Activated naive CD4-positive, alpha-beta T cell (primary cell): ENCODE measurements at places on chromosomes 6 and 20.
A peak's percentile ranks its signal among the peaks of the same experiment; 100 is the strongest.

DNA sequence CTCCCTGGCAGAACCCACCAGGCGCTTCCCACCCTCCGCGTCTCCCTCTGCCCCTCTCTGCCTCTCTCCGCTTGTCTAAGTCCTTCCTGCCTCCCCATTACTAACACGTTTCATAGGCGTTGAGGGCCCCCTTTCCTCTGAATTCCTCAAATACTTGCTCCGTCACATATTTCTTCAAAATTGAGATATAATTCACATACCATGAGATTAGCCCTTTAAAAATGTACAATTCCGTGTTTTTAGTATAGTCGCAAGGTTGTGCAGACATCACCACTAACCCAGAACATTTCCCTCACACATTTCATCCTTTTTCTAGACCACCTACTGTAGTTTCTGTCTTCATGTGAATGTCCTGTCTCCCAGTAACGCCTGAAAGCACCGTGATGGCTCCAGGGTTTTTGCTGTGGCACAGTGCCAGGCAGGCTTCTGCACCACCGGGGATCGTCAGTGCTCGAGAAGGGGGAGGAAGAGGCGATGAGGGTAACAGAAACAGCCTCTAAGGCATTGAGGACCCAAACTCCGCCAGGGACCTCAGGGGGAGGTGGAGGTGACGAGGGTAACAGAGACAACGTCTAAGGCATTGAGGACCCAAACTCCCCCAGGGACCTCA lies 141.9 kb upstream of the SNX9 start:
- DNase-seq = no peak

DNA sequence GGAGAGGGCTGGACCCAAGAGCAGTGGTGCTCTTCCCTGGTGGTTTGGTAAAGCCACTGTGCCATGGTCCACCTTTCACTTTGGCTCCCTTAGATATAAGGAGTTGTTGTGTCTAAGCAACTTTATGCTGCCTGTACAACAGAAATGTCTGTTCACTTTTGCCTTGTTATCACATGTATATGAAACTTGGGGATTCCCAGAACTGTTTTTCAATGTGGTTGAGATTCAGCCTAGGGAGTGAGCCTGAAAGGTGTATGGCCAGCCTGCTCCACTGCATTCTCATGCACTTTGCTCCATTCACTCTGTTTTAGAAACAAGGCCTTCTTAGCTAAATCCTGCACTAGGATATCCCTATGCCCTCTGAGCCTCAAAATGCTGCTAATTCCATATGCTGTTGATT lies 234.5 kb upstream of the THEMIS start:
- DNase-seq = no peak

- DNase-seq = no peak
These were observed 16.6 kb downstream of the ZHX3 start for GRCh38 chr20:41300886-41301285.

GRCh38 chr6:39850736-39851297 lies 58.6 kb downstream of the DAAM2 start:
- no peak for DNase-seq

DNA sequence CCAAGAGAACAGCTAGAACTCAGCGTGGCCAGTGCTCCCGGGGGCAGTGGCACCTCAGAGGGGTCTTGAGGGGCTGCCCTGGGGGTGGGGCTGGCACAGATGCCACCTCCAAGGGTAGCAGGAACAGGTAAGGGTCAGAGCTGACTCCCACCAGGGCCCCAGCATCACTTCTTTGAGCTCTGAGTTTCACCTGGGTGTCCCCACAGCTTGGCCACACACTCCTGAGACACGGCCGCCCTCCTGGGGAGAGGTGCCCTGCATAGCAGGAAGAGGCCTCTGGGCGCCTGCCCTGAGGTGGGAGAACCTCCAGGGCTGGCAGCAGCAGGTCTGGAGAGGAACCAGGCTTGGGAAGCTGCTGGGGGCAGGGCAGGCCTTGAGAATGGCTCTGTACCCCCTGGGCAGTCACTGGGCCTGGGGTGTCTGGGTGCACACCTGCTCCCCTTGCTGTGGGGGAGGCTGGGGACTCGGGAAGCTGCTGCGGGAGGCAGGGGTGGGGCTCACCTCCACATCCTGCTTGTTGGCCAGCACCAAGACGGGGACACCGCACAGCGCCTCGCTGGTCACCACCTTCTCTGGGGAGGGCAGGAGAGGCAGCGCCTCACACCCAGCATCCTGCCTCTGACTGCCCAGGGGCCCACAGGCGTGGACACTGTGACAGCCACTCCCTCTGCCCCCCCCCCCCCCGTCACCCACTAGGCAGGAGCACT lies 5.0 kb downstream of the TNFRSF6B start:
- no peak for DNase-seq

DNA sequence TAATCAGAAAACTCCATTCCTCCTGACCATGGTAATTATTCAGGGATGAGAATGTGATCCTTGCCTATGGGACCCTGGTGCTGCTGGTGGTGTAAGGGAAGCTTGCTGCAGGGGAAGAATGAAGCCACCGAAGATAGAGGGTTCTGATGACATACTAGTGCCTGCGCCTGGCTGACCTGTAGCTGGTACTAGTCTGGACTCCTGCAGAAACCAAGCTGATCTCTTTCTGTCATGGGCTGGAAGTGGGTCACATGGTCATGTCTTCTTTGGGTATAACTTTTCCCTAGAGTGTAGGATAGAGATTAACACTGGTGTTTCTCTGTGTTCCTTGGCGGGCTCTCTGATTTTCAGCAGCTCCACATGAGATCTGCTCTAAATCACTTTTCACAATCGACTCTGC lies 8.6 kb upstream of the SLC4A11 start:
- no peak for DNase-seq

DNA sequence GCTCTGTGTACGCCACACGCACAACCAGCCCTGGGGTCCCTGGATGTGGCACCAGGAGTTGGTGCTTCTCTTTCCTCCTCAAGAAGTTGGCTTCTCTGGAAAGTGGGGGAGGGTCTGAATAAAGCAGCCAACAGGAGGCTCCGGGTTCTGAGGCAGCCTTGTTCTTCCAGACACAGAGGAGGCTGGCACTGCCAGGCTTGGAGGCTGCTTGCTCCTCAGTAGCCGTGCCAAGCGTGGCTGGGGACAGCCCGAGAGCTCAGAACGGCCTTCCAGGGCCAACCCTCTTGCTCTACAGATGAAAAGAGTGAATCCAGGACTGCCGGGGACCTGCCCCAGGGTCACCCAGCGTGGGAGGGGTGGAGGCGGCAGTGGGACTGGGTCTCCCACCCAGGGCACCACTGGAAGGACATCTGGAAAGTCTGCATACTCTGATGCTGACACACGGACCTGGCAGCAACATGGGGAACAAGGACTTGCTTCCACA lies 70.4 kb downstream of the SLC22A23 start:
- DNase-seq = no peak

- DNase-seq = no peak
These were observed 39.1 kb upstream of the TBC1D22B start for GRCh38 chr6:37218511-37218910.

GRCh38 chr6:94597487-94597886 lies 979.8 kb upstream of the MANEA start:
- no peak for DNase-seq

GRCh38 chr20:13305284-13305683 lies 84.2 kb downstream of the ISM1 start:
- no peak for DNase-seq

- DNase-seq = no peak
These were observed 76.7 kb downstream of the CEP162 start for GRCh38 chr6:84150705-84151104.

- DNase-seq = no peak
These were observed 49.3 kb downstream of the PRR18 start for GRCh38 chr6:166258854-166259276.

- DNase-seq = no peak
These were observed 117.5 kb downstream of the DLL1 start for GRCh38 chr6:170173335-170173881.

GRCh38 chr6:123456836-123457235 lies 179.9 kb downstream of the TRDN start:
- DNase-seq = no peak

DNA sequence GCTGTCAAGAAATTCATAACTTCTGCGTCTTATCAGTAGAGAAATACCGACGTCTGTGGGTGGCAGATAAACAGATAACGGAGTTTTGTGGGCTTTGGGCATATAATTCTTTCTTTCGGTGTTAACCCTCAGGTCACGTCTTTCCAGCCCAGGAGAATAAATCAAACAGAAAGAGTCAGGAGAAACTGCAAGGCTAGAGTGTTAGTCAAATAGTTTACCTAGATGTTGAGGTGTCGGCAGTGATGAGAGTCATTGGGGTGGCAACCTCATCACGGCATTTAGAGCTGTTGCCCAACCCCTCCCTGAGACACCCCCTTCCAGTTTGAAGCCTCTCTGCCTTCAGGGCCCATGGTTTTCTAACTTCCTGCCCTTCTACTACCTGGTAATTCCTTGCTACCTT lies 49.5 kb downstream of the ADTRP start:
- DNase-seq = peak; percentile 14

DNA sequence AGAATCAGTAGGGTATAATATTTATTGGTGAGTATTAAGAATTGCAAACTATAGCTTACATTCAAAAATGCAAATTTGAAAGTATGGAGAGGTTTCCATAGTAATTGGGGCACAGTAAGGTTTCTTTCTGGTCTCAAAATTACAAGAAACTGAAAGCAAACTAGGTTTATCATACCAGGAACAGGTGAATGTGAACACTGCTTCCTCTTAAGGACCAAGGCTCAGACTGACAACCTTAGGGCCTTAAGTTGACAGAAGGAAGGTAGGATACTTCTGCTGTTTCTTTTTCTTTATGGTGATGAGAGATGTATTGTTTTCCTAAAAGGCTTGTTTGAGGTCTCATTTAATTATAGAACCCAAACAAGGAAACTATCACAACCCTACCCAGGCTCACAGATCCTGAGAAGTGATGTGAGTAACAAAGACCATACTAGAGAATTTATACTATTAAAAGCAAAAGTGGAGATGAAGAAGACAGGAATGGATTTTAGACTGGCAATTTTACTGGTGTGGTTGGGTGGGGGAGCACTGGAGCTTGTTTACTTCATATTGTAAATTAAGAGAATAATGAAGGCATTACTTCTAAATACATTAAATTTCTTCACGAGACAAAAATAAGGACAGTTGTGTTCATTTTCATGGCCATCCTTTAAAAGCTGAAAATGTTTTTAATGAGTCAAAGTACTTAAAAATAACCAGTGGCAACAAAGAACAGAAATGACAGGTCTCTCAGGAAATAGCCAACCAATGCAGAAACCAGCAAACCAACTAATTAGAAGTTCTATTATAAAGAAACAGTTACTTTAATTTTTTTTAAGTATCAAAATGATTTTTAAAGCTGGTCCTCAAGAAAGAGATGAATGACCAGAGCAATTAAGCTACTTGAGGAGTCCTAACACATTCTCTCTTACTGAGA lies 21.3 kb downstream of the STAU1 start:
- DNase-seq = no peak

DNA sequence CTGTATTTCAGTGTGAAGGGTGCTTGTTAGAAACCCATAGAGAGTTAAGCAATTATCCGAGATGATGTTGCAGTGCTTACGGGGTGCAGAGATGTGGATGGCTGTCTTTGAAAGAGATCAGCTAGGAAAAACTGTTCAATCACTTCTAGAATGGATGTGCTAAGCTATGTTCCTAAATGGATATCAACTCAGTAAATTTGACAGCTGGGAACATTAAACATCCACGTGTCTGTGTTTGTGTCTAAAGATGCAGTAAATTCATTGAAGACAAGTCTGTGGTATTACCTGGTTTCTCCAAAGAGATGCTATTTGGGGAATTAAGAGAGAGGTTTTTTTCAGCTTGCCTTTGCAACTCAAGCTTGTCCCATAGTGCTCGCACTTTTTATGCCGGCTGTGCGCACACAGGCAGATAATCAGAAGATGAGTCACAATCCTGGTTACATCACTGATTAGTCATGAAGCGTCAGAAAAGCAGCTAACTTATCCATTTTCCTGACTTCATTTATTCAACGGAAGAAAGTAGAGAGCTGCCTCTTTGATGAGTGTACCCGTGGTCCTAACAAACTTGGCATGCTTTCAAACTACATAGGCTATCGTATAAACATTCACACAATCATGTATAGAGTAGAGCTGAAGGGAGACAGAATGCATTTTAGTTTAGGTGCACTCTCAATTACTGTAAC lies 691.7 kb upstream of the SLC35B3 start:
- DNase-seq = no peak

DNA sequence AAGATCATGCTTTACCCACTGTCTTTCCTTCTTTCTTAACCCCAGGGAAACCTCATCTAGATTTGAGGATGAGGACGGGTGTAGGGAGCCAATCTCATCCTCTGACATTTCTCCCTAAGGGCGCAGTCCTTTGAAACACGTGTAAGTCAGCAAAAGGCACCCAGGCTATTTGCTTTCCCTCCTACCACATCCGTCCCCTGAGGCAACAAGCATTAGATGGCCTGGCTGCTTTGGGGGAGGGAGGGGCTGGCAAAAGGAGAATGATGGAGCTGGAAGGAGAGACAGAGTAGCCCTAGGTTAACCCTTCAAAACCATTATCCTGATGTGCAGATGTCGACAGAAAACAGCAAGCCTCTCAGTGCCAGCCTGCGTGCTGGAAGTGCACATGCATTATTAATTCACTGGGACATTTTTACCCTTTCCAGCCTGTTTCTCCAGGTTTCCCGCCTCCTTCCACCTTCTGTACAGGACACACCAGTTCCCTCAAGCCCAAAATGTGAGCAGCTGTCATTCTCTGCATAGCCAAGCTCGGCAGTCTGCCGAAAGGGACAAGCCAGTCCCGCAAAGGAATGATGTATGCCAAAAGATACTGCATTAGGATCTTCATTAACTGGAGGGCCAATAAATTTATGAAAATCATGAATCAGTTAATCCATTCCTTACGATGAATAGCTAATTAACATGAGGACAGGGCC lies 547.2 kb downstream of the CD83 start:
- DNase-seq = no peak

DNA sequence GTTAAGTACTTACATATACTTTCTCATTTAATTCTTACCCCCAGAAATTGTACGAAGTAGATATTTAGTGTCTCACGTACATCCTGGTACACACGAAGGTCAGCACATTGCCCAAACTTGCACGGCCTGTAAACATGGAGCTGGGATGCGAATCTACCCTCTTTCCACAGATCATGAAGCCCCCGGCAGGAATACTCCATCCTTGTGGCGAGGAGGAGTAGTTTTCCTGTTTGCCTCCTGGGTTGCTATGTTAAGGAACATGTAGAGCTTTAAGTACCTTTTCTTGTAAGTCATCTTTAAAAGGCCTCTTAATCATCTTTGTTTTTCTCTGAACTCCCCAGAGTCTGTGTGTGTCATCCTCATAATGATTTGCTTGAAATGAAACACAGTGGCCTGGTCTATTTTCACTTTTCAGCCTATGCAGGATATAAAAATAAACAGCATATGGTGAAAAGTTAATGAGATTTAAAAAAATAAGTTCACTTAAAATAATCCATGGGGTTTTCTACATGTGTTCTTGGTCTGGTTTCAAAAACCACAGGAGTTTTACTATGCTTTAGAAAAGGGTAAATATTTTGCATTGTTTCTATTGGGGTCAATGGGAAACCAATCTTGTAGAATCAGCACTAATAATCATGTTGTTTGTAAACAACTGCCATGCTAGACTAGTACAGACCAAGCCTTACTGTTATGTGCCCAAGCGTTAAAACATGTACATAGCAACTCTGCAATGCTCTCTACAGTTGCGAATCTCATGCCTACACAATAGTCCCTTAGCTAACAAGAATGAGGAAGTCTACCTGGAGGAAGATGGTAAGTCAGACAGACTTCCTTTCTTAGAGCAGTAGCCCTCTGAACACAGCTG lies 9.3 kb upstream of the ARID1B start:
- no peak for DNase-seq
